Stimulated activated CD4-positive, alpha-beta T cell treated with anti-CD3 and anti-CD28 coated beads, TNF-alpha, amount 100 ng/mL, for 4 hours (primary cell): ENCODE measurements at places on chromosomes 13 and 19.

DNA sequence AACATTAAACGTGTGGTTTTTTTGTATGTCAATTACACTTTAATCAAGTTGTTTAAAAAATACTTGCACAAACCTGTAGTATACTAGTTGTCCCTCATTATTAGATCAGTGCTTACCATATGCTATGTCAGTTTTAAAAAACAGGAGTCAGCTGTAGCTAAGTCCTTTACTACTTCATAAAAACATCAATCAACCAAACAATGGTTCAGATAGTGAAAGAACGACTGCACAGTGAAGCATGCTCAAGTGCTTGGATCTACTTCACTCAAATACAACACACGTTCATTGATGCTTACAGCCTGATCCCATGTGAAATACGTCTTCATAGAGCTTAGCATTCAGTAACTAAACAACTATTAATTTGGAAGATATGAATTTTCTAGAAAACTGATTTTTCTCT lies 225.0 kb downstream of the FGF14 start:
- DNase-seq = no peak

DNA sequence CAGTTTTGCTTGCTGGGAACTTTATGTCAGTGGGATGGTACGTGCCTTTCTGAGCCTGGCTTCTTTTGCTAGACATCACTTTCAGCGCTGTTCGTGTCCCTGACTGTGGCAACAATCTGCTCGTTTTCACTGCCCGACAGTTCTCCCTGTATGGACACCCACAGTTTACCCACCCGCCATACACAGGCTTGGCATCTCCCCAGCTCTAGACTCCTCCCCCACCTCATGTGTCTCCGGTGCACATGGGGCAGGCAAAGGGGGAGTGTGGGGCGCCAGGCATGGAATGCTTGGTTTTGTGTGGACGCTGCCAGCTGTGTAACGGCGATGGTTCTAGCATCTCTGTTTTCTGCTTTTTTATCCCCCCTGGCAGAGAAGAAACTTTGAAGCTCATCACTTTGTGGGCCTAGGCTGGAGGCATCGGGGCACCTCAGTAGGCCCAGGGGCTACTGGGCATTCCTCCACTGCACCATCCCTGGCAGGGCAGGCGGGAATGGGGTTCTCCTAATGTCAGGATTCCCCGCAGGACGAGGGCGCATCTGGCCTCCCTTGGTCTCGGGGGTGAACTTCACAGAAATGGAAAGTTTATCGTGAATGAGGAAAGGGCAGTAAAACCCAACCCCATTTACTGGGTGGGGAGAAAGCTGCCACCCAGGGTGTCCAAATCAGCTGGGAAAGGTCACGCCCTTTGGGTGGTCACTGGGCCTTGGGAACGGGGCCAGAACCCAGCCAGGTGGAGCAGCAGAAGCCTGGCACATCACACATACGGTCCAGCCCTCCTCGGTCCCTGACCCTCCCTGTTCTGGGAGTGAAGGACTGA lies 60.8 kb downstream of the CEBPG start:
- DNase-seq = no peak

- DNase-seq = no peak
Measured at GRCh38 chr19:46441866-46442265, 13.1 kb upstream of the PNMA8C start.

- no peak for DNase-seq
Measured at GRCh38 chr13:32211813-32212212, 103.3 kb downstream of the ZAR1L start.

- DNase-seq = no peak
Measured at GRCh38 chr13:59532405-59532804, 631.3 kb downstream of the DIAPH3 start.

- no peak for DNase-seq
Measured at GRCh38 chr13:85650613-85651012, 148.6 kb downstream of the SLITRK6 start.

DNA sequence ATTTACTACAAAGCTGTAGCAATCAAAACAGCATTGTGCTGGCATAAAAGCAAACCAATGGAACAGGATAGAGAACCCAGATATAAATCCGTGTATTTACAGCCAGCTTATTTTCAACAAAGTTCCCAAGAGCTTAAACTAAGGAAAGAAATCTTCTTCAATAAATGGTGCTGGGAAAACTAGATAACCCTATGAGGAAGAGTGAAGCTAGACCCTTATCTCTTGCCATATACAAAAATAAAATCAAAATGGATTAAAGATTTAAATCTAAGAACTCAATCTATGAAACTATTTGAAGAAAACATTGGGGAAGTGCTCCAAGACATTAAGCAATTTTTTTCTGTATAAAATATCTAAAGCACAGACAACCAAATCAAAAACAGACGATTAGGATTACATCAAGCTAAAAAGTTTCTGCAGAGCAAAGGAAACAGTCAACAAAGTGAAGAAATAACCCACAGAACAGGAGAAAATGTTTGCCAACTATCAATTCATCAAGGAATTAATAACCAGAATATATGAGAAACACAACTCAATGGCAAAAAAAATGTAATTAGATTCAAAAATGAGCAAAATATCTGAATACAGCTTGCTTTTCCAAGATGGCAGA lies 480.7 kb downstream of the LMO7 start:
- DNase-seq = no peak

DNA sequence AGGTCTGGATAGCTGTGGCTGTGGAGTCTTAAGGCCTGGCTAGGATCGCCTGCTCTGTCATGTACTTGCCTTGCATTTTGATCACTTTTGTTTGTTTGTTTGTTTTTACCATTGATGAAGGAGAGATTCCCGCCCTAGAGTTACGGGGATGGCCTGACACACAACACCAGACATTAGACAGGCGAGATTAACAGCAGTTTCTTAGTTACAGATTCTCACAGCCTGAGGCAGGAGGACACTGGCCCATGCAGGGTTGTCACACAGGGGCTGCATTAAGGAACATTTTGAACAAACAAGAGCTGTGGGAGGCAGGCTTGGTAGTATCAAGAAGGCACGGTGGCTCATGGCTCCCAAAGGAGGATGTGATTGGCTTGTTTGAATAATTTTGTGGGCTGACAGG lies 291.8 kb downstream of the HS6ST3 start:
- DNase-seq = no peak

DNA sequence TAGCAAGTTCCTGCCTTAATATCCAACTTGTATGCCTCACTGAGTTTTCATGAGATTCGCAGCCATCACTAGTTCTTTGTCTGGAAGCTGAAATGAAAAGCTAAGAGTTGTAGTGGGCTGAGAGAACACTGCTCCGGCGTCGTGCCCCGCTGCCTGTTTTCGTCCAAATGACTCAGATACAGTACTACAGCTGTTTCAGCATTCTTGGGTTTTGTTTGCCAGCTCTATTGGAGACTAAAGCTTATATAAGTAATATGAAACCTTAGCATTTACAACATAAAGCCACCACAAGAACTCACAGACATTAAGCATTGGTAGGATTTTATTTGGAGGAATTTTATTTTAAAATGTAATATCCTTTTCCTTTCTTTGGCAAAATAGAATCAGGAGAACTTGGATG lies 299.7 kb downstream of the DLEU7 start:
- DNase-seq = no peak

GRCh38 chr19:29086182-29086581 lies 126.8 kb downstream of the UQCRFS1 start:
- DNase-seq = no peak

GRCh38 chr19:51830274-51830673 lies 35.3 kb downstream of the FPR3 start:
- DNase-seq = no peak

DNA sequence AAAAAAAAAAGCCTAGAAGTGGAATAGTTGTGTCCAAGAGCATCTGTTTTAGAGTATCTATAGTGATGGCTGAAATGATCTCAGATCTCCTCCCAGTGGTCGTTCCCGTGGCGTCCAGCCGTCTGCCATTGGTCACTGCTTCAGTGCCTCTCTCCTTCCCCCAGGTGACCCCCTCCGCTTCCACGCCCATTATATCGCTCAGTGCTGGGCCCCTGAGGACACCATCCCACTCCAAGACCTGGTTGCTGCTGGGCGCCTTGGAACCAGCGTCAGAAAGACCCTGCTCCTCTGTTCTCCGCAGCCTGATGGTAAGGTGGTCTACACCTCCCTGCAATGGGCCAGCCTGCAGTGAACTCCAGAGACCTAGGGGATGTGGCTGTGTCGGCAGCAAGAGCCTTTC lies 1.9 kb downstream of the TSEN34 start:
- no peak for DNase-seq

DNA sequence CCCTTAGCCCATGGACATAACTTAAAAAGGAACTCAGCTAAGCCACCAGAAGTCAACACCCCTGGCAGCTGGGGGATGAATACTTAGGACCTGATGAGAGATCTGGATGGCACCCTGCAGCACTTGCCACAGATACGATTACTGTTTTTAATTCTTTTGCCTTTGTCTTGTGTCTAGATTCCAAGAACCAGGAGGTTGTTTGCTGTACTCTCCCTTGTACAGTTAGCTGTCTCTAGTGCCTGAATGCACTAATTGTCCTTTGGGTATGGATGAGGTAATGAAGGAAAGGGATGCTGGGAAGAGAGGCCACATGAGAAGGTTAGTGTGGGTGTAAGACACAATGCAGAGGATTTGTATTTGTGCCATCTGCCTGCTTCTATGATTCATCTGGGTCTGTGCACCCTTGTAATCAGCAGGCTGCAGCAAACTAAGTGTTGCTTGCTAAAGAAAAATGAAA lies 385.8 kb downstream of the KCNRG start:
- DNase-seq = no peak

DNA sequence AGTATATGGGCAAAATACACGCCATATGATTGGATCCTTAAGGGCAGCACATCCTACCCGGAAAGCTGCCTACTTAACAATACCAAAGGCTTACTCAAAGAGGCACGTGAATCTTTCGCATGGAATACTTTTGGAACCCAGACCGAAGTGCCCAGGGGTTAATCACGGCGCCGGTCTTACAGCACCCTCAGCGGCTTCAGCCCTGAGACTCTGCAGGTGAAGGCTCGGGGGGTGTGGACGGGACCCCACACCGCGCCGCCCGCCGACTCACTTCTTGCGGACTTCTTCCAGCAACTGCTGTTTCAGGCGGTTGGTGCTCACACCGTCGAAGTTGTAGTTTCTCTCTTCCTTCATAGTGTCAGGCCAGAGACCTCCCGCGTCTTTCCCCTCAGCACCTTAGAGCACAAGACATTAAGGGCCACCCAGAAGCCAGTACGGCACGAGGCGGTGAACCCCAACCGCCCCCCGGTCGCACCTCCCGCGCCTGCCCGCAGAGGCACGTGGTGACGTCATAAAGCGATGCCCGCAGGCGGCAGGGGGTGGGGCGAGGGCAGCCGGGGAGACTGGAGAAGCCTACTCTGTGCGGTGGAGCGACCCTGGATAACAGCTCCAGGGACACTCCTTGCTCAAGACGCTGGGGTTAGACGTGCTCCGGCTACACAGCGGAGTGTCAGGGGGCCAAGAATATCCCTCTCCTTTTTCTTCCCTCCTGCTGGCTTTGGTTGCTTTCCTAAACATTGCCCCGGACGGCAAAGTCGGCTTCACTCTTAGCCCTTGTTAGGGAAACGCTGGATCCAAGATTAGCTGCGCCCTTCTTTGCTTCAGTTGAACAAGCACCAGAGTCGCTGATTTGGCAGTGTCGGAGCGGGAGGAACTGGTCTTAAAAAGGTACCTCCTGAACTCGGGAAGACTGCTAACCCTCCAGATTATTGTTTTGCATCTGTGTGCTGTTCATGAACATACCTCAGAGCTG lies at the start of gene CCDC169:
TSS of gene CCDC169 (minus strand) at position 449 of the 973 bp plus-strand sequence. CDS start at position 354, 95 bp downstream.
- peak; percentile 23 for DNase-seq

DNA sequence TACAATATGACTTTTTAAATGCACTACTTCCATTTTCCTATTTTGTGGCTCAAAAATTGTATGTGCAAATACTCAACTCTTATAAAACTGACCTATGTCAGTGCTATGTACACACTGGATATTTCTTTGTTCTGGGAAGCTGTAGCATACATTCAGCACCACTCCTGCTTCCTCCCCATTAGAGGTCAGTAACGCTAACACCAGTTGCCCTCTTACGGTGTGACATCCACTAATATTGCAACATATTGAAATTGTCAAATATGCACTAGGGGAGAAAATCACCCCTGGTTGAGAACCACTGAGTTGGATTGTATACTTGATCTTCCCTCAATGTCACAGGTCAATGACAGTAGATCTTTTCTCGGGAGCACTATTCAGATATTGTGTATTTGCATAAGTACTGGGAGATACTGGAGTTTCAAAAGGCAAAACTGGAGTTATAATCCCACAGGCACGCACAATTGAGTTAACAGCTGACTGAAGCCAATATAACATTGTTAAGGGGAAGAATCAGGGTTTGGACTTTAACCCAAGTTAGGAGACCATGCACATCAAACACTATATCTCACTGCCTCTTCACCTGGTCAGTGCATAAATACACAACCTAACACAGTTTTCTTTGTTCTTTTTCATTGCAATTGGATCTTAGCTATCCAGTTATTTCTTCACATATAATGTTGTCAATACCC lies 1276.5 kb upstream of the MIR17HG start:
- no peak for DNase-seq

GRCh38 chr13:48038761-48039160 lies 1.2 kb downstream of the NUDT15 start:
- DNase-seq = no peak

DNA sequence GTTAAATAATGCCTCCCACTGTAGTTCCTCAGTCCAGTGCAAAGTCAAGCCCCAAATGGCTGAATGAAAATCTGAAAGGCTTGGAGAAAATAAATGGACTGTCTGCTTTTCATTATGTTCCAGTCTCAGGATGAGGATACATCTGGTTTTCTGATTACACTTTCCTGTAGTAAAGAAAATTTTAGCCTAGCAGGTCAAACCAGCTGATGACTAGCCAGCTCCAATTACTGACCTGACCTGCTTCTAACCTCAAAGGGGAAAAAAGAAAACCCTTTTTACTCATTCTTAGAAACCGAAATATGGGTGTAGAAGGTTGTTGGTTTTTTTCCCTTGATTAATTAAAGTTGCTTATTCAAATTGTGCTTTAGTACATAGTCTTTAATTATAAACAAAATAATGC lies 418.4 kb downstream of the EFNB2 start:
- DNase-seq = no peak

- no peak for DNase-seq
Measured at GRCh38 chr13:42865768-42866102, 84.4 kb downstream of the FAM216B start.

DNA sequence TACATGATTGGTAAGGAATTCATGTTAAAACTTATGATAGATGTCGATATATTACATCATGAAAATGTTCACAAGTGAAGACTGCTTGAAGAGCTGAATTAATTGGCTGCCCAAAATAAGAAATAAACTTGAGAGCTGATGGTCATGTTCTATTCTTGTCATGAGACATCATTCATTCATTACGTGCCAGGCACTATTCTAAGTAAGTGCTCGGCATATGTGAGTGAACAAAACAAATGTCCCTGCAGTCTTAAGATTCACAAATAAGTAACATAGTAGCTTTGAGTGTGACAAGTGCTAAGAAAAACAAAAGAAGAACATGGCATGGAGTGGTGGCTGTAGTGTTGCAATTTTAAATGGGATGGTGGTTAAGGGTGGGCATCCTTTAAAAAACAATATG lies 329.3 kb downstream of the SUCLA2 start:
- no peak for DNase-seq
